ENCODE measurements at places on chromosomes 11 and 22. TPM values are rescaled to one million over a fixed set of nuclear protein-coding genes. Genes with fewer than 3 reads are reported as not detected.

The MUC6 gene
- 0.08 TPM for total RNA-seq

The C11orf91 gene
- total RNA-seq, result 0.19 TPM

The FADS3 gene
- total RNA-seq, result 74.2 TPM

The TST gene
- 28.0 TPM for total RNA-seq

The ISX gene
- not detected for total RNA-seq

The RAB3IL1 gene
- total RNA-seq, result 2.8 TPM

The OR52E8 gene
- not detected for total RNA-seq

The OR4C13 gene
- total RNA-seq, result not detected

The OR4C15 gene
- not detected for total RNA-seq

The ATL3 gene
- 28.2 TPM for total RNA-seq

The RTCB gene
- total RNA-seq, result 64.3 TPM

The ANO5 gene
- total RNA-seq, result 0.03 TPM

The SIPA1 gene
- total RNA-seq, result 34.2 TPM

The ASRGL1 gene
- total RNA-seq, result 22.9 TPM

The ZNF280A gene
- total RNA-seq, result not detected

The OR10G4 gene
- total RNA-seq, result not detected

The MYOD1 gene
- not detected for total RNA-seq

The CEND1 gene
- total RNA-seq, result 2.1 TPM

The RCE1 gene
- total RNA-seq, result 34.0 TPM

The OR8A1 gene
- 0.61 TPM for total RNA-seq

The GAB4 gene
- total RNA-seq, result not detected

The CALCA gene
- total RNA-seq, result not detected

The CFAP300 gene
- 4.1 TPM for total RNA-seq

The OR4A16 gene
- not detected for total RNA-seq

The NPTXR gene
- 0.83 TPM for total RNA-seq

The TMEM151A gene
- not detected for total RNA-seq

The VSIG10L2 gene
- total RNA-seq, result 0.27 TPM

The FAT3 gene
- total RNA-seq, result 4.3 TPM

The NCAM1 gene
- total RNA-seq, result 1.4 TPM

The NRGN gene
- 13.4 TPM for total RNA-seq

The GRIA4 gene
- not detected for total RNA-seq
